ENCODE measurements at places on chromosomes 6 and 20.

DNA sequence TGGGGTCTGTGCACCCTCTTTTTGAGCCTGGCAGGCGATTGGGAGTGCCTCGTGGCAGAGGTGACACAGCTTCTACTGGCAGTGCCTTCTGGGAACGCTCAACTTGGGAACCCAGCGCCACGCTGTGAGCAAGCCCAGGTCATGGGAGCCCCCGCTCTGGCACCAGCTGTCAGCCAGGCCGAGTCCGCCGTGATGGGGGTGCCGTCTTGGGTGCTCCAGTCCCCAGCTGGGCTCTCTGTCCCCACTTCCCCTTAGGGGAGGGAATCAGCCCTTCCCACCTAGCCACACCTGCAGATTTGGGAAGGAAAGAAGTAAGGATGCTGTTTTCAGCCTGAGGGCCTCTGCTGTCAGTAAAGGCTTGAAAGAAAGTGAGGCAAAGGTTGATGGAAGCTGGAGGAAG, 31.0 kb upstream of the NTSR1 start:
- DNase-seq: no peak

DNA sequence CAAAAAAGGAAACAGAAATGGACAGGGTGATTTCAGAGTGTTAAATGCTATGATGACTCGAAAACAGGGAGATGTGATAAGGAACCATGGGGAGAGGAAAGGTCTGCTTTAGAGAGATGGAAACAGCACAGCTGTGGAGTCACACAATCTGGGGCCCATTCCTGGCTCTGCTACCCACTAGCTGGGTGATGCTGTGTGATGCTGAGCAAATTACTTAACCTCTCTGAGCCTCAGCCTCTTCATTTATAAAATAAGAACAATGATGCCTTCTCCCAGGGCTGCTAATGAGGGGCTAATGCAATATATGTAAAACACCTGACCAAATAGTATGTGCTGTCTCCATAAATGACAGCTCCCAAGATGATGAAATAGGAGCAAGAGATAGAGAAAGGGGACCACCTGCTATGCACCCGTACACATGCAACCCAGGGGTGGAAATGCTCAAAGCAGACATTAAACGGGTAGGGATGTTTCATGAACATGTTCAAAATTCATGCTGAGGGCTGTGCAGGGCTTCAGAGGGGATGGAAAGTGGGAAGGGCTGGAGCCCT, 27.7 kb downstream of the MDGA1 start:
- no peak for DNase-seq

DNA sequence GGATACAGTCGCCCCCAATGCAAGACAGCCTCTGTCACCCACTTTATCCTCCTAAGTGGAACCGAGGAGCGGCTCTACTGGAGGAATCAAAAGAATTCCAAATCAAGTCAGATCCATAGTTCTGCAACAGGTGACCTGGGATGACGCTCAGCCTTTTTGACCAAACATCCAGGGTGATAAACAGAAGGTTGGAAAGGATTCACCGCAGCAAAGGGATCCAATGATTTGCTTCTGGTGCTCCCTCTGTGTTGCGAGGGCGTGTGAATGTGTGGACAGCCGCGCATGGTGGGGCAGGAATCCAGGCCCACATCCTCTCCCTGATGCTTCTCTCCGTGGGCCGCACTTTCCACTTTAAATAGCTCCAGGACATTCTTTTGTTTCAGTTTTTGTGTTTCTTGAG, 116.8 kb upstream of the CDH4 start:
- DNase-seq: no peak

DNA sequence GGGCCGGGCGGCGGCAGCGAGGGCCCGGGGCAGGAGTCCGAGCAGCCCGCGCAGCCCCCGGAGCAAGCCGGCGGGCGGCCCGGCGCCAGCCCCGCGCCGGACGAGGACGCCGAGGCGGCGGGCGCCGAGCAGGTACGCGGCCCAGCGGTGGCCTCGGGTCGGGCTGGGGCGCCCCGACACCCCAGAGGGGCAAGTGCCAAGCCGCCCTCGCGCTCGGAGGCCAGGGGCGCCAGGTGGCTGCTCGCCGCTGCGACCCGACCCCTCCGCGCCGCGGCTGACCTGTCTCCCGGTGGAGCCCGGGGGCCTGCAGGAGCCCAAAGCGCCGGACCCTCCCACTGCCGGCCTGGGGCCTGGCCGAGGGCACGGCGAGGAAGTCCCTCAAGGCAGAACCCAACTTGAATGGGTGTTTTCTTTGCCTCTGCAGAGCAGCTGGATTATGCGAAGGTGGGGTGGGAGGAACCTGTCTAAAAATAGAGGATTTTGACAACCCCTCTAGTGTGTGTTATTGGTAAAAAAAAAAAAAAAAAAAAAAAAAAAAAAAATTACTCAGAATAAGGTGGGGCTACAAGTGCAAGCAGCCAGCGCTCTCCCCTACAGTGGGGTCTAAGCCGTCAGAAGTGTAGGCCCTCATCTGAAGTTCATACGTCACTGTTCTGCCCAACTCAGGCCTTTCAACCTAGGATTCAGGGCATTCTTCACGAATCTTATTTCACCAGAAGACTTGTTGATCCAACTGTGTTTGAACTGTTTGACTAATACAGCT, 609 bp downstream of the OGFRL1 start:
- no peak for DNase-seq

DNA sequence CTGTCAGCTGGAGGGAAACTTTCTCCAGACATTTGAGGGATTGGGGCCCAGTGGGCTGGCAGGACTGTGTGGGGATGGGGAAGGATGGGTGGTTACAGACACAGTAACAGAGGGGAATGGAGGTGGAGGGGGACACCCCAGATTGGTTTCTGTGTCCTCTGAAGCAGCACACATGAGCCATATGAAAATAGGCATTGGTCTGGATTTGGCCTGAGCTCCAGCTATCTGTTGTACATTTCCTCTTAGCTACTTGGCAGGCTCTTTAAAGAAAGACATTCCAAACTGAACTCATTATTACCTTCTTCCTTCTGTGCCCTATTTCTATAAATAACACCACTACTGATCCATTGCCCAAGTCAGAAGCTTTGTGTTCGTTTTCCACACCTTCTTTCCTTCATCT, 72.0 kb upstream of the PRL start:
- no peak for DNase-seq

GRCh38 chr6:44940367-44940766, 387.8 kb upstream of the RUNX2 start:
- DNase-seq: no peak

DNA sequence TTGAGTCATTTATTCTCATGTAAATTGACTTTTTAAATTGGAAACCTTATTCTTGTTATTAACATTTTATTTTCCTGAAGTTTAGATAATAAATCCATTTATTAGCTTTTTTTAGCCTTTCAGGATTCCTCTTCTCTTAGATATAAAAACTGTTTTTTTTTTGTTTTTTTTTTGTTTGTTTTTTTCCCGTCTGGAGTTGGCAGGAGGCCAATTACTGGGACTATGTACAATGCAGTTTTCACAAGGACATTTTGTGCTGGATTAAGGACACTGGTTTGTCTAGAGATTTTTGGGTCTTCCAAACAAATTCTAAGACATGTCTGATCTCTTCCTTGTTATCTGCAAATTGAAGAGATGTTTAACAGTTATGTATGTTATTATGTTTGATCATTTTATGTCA, 1.3 kb downstream of the BTNL2 start:
- DNase-seq: no peak

DNA sequence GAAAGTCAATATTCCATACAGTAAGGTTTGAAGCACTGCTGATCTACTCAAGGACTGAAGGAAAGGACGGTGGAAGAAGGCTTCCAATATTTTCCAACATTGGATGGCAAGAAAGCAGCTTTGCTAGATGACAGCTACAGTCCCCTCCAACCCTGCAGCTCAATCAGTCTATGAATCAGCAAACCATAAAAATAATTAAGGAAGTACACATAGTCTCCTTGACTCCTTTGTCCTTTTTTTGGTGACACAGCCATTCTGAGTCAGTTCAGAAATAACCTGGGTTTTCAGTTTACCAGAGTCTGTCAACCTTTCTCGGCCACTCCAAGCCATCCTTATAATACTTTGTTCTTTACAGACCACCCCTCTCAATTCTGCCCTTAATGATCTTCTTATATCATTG, 232.5 kb downstream of the IBTK start:
- DNase-seq: no peak

DNA sequence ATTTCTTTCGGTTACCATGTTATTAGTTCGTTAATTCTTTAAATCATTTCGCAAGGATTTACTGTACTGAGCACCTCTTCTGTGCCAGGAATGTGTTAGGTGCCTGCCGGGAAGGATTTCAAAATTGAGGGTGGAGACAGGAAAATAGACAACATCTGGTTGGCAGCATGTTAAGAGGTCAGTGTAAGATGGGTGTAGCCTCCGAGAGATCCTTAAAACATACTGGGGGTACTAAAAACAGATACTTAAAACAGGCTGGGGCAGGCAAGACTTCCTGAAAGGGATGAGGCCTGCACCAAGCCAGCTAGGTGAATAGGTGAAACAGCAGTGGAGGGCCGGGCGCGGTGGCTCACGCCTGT, 178.0 kb upstream of the SGK1 start:
- DNase-seq: no peak

DNA sequence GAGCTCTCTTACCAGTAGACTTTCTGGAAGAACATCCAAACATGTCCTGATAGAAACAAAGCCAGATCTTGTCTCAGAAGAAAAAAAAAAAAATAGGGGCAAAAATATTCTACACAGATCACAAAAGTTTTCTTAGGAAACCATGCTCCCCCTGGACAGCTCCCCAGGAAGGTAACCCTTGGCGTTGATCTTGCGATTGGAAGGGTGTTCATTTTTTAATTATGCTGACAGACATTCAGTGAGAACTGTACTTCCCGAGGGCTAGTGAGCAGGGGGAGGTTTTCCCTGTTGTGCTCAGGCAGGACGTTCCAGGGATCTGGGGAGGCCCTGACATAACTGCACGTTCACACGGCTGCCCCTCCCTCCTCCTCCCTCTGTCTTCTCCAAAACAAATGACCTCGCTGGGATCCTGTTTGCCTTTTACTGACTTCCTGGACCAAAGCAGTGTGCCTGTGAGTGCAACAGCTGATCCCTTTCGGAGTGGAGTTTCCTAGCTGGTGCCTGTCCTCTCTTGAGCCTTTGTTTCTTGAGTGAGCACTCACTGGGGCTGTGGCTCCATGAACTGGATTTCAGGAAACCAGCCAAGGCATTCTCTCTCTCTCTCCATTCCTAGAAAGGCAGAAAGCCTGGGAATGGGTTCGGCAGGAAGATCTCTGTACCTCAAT, 46.7 kb downstream of the MARCKS start:
- DNase-seq: no peak

- DNase-seq: no peak
Observed at GRCh38 chr6:106380407-106380806, 19.9 kb downstream of the CRYBG1 start.

GRCh38 chr6:44850312-44850711, 462.8 kb downstream of the CDC5L start:
- no peak for DNase-seq

DNA sequence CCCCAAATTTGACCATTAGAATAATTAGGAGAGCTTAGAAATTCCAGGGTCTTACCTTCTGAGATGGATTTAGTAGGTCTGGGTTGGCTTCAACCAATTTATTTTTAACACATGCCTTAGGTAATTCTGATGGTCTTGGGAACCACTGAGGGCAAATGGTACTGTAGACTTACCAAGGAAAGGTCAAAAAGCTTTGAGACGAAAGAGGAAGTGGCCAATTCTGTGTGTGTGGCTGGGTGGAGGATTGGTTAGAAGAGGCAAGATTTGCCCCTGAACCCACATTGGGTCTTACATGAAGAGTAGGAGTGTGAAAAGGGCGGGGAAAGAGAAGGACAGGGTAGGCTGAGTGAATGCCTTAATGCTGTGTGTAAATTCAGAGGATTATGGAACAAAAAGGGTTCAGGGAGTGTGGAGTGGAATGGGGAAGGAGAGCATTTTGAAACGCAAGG, 2.7 kb downstream of the ITCH start:
- no peak for DNase-seq

- DNase-seq: no peak
Observed at GRCh38 chr20:50392138-50392866, 117.9 kb upstream of the PTPN1 start.

- no peak for DNase-seq
Observed at GRCh38 chr6:10852361-10852960, 14.1 kb upstream of the MAK start.

GRCh38 chr6:118240878-118241528, 307.1 kb upstream of the PLN start:
- no peak for DNase-seq

GRCh38 chr20:33896509-33896908, 85.4 kb downstream of the CHMP4B start:
- no peak for DNase-seq

GRCh38 chr20:2280082-2280481, 15.7 kb upstream of the TGM3 start:
- no peak for DNase-seq

DNA sequence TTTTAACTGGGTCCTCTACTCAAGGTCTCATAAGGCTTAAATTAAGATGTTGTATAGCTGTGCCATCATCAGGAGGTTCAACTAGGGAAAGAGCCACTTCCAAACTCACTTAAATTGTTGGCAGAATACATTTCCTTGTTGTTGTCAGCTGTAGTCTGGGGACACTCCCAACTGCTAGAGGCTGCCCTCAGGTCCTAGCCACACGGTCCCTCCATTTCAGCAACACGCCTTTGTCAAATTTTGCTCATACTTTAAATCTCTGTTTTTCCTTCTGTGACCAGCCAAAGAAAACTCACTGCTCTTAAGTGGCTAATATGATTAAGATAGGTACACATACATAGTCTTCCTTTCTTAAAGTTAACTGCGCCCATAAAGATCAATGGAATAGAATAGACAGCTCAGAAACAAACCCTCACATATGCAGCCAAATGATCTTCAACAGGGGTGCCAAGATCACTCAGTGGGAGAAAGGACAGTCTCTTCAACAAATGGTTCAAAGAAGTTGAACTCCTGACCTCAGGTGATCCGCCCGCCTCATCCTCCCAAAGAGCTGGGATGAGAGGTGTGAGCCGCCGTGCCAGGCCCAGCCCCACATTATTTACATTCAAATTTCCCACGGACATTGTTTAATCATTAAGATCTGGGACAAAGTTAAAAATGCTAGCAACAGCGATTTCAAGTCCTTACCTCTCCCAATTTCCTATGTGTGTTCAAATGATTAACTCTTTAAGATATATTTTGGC, 76.4 kb upstream of the ELOVL5 start:
- no peak for DNase-seq

DNA sequence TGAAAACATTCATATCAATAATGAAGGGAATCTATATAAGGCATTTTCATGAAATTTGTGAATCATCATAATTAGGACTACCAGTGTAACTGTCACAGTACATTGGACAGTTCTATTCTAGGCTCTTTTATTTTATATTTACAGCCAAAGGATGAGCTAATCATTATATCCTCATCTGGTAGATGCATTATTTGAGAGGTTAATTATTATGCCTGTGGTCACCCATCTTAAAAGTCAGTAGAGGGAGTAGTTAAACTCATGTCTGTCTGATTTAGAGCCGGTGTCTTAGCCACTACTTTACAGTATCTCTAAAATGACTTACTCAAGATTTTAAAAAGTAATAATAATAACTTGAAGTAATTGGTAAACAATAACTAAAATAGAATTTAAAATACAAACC, 899.3 kb upstream of the MAP3K7 start:
- DNase-seq: no peak
